ENCODE measurements at places on chromosomes 2 and 18. TPM values are rescaled to one million over a fixed set of nuclear protein-coding genes. Genes with fewer than 3 reads are reported as not detected.

The GALR1 gene
- total RNA-seq: 3.6 TPM

The CCDC88A gene
- total RNA-seq: 269 TPM

The CACNB4 gene
- 3.0 TPM for total RNA-seq

The CYTIP gene
- total RNA-seq: 17.8 TPM

The GPD2 gene
- total RNA-seq: 40.9 TPM

The PIEZO2 gene
- 1.3 TPM for total RNA-seq

The FAP gene
- total RNA-seq: 31.8 TPM

The FBXO41 gene
- total RNA-seq: 2.5 TPM

The CFC1 gene
- total RNA-seq: not detected

The SERPINB11 gene
- not detected for total RNA-seq

The RBMS1 gene
- 164 TPM for total RNA-seq

The NOL4 gene
- total RNA-seq: not detected

The MC4R gene
- not detected for total RNA-seq

The STPG4 gene
- not detected for total RNA-seq

The CHRND gene
- not detected for total RNA-seq

Data from subcutaneous adipose tissue (tissue), 4 donors.